Lower lobe of right lung (tissue), 2 donors: ENCODE measurements at places on chromosomes 4 and X.

- no peaks in the 10 kb centered on the region for H3K36me3 ChIP-seq
- no peak overlapping the region for H3K4me3 ChIP-seq
- H3K27ac ChIP-seq, result no peak overlapping the region
- no peak for DNase-seq
- no peaks in the 10 kb centered on the region for H3K4me1 ChIP-seq
- no peaks in the 10 kb centered on the region for H3K27me3 ChIP-seq
These were observed 904.1 kb downstream of the RPA4 start for GRCh38 chrX:97787849-97788248.

GRCh38 chr4:94615451-94615850 is 142.3 kb upstream of the BMPR1B start:
- H3K4me3 ChIP-seq, result no peak overlapping the region
- DNase-seq, result no peak
- peaks cover 29% of the 10 kb centered on the region for H3K36me3 ChIP-seq
- H3K27me3 ChIP-seq, result no peaks in the 10 kb centered on the region
- H3K4me1 ChIP-seq, result no peaks in the 10 kb centered on the region
- no peak overlapping the region for H3K27ac ChIP-seq

DNA sequence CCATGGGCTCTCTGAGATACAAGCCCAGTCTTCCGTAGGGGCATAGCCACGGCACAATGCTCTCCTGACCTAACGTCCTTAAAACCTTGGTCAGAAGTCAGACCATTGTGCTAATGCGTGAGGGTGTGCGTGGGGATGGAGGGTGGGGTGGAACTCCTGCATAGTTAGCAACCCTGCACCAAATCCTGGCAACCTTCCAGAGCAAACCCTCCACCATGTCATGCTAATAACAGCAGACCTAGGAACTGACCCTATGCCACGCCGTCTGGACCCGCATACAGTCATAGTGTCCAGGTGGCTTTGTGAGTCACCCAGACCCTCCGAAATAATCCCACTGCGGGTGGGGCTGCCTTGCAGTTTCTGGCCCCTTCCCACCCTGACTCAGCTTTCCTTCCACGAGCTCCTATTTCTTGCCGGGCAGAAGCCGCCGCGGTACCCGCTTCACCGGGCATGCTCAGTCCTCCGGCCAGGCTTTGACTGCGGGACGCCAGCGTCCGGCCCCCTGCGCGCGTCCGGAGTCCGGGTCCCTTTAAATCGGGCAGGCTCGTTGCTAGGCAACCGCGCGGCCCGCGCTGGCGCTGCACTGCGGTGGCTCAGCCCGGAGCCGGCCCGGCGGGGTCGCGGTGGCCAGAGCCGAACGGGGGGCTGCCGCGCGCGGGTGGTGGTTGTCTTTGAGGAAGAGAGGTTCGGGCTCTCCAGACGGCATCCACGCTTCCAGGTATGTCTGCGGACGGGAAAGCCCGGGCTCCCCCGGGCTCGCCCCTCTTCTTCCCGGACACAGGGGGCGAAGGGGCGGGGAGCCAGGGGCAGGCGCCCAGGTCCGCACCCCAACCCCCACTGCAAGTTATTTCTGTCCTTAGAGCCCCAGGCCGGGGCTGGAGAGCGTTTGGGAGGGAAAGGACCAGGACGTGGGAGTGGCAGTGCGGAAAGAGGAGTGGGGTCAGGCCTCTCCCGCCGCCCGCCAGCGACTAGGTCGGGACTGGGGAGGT is at the start of gene CCDC160:
TSS of gene CCDC160 (plus strand) at position 557 of the 989 bp plus-strand sequence. CDS start 7,619 bp downstream, outside the sequence.
- no peaks in the 10 kb centered on the region for H3K4me1 ChIP-seq
- peak; percentile 64 for DNase-seq
- no peaks in the 10 kb centered on the region for H3K27me3 ChIP-seq
- no peak within 1 kb of the TSS for H3K27ac ChIP-seq
- H3K36me3 ChIP-seq, result no peaks in the 10 kb centered on the region
- H3K4me3 ChIP-seq, result peak within 1 kb of the TSS; percentile 46

GRCh38 chrX:144566592-144566991 is 680.7 kb upstream of the SPANXN1 start:
- no peak for DNase-seq
- H3K27ac ChIP-seq, result no peak overlapping the region
- no peaks in the 10 kb centered on the region for H3K36me3 ChIP-seq
- no peaks in the 10 kb centered on the region for H3K4me1 ChIP-seq
- no peaks in the 10 kb centered on the region for H3K27me3 ChIP-seq
- no peak overlapping the region for H3K4me3 ChIP-seq

DNA sequence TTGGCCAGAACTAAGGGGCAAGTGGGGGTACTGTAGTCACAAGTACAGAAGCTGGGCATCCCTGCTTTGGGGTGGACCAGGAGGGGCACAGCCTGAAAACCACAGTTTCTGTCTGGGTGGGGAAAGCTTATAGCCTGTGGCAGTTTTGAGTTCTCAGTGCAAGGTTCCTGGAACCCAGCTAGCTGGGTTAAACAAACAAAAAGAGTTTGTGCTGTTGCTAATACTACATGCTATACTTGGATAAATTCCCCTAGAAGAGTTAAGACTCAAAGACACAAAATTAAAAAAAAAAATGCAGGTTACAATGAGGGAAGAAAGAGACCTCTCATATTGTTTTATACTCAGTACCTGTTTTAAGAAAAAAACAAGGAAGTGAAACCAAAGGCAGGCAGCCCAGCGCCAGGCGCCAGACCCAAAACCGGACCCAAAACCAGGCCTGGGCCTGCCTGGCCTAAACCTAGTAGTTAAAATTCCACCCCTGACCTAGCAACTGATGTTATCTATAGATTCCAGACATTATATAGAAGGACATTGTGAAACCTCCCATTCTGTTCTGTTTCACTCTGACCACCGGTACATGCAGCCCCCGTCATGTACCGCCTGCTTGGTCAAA is 50.8 kb downstream of the SLC2A9 start:
- no peak overlapping the region for H3K4me3 ChIP-seq
- H3K27ac ChIP-seq, result no peak overlapping the region
- no peaks in the 10 kb centered on the region for H3K4me1 ChIP-seq
- DNase-seq, result no peak

DNA sequence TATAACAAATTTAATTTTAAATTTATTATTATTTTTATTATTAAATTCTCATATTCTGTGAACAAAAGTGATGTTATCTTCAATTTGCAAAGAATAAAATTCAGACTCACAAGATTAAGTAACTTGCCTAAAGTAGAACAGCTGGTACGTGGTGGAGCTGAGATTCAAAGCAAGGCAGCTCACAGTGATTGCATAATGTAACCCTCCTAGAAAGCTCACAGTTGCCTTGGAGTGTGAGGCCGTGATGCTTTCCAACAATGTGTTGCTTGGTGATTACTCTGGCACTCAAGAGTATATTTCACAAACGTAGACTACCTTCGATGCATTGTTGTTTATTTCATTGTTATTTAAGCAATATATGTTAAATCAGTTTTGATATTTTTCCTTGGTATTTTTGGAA is 1039.2 kb upstream of the PABPC4L start:
- H3K4me1 ChIP-seq, result no peaks in the 10 kb centered on the region
- no peak for DNase-seq
- H3K4me3 ChIP-seq, result no peak overlapping the region
- H3K27me3 ChIP-seq, result no peaks in the 10 kb centered on the region
- no peaks in the 10 kb centered on the region for H3K36me3 ChIP-seq
- no peak overlapping the region for H3K27ac ChIP-seq

- DNase-seq, result no peak
- H3K4me3 ChIP-seq, result no peak overlapping the region
- H3K4me1 ChIP-seq, result no peaks in the 10 kb centered on the region
- H3K27ac ChIP-seq, result no peak overlapping the region
- no peaks in the 10 kb centered on the region for H3K36me3 ChIP-seq
These were observed 292.7 kb downstream of the GPAT3 start for GRCh38 chr4:83828601-83829000.

DNA sequence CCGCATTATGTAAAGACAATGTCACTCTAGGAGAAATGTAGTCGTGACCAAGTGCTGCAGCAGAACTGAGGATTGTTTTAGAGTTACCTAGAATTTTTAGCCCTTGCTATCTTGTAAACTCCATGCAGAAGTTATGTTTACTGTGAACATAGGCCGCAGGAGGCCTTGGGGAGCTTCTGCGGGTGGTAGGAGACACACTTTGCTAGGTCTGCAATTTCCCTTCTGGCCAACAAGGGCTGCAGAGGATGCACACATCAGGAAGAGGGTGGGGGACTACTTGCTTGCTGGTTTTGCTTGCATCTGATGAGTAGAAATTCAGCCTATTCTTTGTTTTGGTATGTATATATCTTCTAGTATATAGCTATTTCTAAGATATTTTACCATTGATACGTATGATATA is 23.1 kb downstream of the BANK1 start:
- no peak overlapping the region for H3K27ac ChIP-seq
- H3K4me3 ChIP-seq, result no peak overlapping the region
- no peaks in the 10 kb centered on the region for H3K36me3 ChIP-seq

DNA sequence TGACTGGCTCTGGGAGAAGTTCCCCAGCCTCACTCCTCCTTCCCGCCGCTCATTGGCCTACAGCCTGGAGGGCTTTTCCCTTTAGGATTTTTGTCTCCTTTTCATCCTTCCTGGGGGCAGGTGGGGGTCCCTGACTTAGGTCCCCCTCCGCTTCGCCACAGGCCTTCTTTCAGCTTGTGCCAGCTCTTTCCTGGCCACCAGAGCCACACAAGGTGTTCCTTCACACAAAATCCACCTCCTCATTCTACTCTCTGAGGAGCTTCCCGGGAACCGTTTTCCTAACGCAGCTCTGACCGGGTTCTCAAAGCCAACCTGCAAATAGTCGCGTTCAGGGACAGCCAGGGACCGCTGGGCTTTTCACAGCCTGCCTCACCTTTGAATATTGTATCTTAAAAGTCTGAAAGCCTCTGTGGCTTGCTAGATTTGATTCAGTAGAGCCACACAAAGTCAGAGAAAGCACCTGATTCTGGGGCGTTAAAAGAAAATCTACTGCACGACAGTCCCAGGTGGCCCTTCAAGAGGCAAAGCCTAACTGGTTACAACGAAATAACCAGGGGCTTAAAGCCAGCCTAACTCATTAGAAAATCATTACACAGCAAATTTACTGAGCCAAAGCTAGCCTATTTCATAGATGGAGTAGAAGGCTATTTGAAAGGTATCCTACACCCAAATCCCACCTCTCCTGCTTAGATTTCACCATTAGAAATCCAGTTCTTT is 731 bp upstream of the GPC3 start:
- H3K36me3 ChIP-seq, result no peaks in the 10 kb centered on the region
- DNase-seq, result no peak
- peak overlapping the region; percentile 44 for H3K4me3 ChIP-seq
- peaks cover 6% of the 10 kb centered on the region for H3K27me3 ChIP-seq
- H3K27ac ChIP-seq, result no peak overlapping the region
